ENCODE measurements at places on chromosomes 11 and 22.

GRCh38 chr11:126176853-126177470, 34.5 kb downstream of the RPUSD4 start:
- peaks cover 10% of the 10 kb centered on the region for H3K27me3 ChIP-seq
- no peaks in the 10 kb centered on the region for H3K36me3 ChIP-seq
- H3K4me1 ChIP-seq: no peaks in the 10 kb centered on the region
- no peak for DNase-seq

DNA sequence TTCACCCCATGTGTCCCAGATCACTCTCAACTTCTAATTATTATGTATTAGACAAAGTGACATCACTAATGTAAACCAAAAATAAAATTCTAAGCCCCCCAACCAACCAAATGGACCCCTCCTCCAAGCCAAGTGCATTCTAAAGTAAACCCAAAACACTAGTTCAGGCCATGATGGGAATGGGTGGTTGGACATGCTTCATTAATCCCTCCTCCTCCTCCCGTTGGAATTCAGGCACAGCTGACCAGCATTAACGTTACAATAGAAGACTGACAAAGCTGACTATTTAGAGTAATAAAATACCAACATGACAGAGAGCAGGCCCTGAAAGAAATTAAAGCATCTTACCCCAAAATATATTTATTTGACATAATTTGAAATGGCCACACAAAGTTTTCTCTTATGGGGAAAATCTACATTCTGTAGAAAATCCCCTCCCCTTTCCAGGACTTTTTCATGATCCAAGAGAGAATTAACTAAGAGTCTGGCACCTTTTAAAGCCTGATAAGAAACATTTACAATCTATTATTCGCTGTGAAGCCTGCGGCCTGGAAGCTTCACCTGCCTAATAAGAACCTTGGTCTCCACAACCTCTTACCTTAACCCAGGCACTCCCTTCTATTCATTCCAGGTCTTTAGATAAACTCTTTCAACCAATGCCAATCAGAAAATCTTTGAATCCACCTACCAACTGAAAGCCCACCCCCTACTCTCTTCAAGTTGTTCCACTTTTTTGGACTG, 948.5 kb upstream of the CCDC90B start:
- H3K36me3 ChIP-seq: no peaks in the 10 kb centered on the region
- peak; percentile 60 for DNase-seq
- H3K27me3 ChIP-seq: no peaks in the 10 kb centered on the region
- H3K4me1 ChIP-seq: peaks cover 17% of the 10 kb centered on the region

DNA sequence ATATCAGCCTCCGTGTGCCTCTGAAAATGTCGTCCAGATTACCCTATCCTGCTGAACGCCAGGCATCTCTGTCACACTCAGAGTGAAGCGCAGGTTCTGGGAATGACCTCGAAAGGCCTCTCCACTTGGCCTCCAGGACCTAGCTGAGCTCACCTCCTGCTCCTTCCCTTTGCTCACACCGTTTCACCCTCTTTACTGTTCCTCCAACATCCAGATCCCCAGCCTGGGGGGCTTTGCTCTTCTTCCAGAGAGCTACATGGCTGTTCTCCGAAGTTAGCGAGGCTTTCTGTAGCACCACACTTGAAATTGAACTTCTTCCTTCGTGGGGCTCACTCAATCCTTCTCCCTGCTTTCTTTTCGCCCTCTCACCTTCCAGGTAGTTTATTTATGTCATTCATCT, 27.9 kb downstream of the GLB1L2 start:
- H3K4me3 ChIP-seq: no peak overlapping the region
- no peak for DNase-seq
- no peak overlapping the region for H3K27ac ChIP-seq
- H3K36me3 ChIP-seq: no peaks in the 10 kb centered on the region

DNA sequence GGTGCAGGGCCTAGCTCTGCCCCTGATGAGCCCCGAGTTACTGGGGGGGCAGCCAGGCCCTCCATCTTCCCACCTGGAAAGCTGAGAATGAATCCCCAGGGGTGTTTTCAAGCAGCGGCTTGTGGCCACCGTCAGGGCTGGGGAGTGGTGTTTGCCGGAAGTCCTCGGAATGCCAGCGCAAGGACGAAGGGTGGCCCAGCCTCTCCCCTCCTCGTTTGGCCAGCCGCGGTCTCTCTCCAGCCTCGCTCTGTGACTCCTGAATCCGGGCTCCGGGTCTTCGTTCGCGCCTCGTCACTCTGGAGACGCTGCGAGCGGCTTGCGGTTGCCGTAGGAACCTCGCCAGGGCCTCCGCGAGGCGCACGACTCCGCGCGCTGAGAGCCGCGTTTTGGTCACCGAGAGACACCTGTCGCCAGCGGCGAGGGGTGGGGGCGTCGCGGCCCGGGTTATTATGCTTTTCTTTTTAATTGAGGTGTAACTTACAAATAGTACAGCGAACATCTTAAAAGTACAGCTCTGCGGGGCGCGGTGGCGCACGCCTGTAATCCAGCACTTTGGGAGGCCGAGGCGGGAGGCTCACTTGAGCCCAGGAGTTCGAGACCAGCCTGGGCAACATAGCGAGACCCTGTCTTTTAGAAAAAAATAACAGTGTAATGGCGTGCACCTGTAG, 6.3 kb upstream of the KDELR3 start:
- no peak overlapping the region for H3K27ac ChIP-seq
- H3K4me3 ChIP-seq: no peak overlapping the region
- H3K36me3 ChIP-seq: no peaks in the 10 kb centered on the region
- no peaks in the 10 kb centered on the region for H3K4me1 ChIP-seq
- H3K27me3 ChIP-seq: peaks cover 31% of the 10 kb centered on the region

DNA sequence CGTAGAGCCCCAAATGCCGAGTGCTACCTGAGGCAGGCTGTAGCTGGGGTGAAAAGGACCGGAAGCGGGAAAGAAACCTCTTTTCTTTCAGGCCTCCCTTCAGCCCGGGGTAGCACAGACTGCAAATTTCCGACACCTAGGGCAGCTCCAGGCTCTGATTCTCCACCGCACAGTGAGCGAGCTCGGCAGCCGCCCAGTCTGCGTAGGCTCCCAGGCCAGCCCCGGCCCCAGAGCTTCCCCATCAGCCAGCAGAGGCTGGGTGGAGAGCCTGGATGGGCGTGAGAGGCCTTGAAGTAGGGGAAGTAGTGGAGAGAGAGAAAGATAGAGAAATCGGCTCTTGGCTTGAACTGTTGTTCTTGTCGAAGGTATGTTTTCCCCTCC, 9.3 kb upstream of the PAX6 start:
- H3K4me1 ChIP-seq: peaks cover 4% of the 10 kb centered on the region
- H3K27me3 ChIP-seq: peaks cover 100% of the 10 kb centered on the region
- H3K36me3 ChIP-seq: no peaks in the 10 kb centered on the region
